ENCODE measurements at places on chromosomes 2 and 18. TPM values are rescaled to one million over a fixed set of nuclear protein-coding genes. Genes with fewer than 3 reads are reported as not detected.

FOXI3 gene
- not detected for total RNA-seq

CCDC121 gene
- 1.8 TPM for total RNA-seq

POTEI gene
- total RNA-seq = 0.16 TPM

CGREF1 gene
- total RNA-seq = 2.3 TPM

FBXO15 gene
- total RNA-seq = 0.06 TPM

TEKT4 gene
- total RNA-seq = not detected

IL36B gene
- total RNA-seq = not detected

FAP gene
- total RNA-seq = 9.7 TPM

ARHGAP15 gene
- not detected for total RNA-seq

ALPI gene
- not detected for total RNA-seq

ELOA2 gene
- total RNA-seq = not detected

DLGAP1 gene
- total RNA-seq = 3.7 TPM

CRYGC gene
- not detected for total RNA-seq

B4GALT6 gene
- total RNA-seq = 7.0 TPM

ZFAND2B gene
- total RNA-seq = 21.0 TPM

UCN gene
- 0.44 TPM for total RNA-seq

EPB41L3 gene
- total RNA-seq = 27.3 TPM

MOGAT1 gene
- total RNA-seq = not detected

ADD2 gene
- total RNA-seq = 4.7 TPM

FAM110C gene
- 0.13 TPM for total RNA-seq

CAVIN2 gene
- total RNA-seq = 170 TPM

RGPD3 gene
- total RNA-seq = under 0.01 TPM

SLC8A1 gene
- total RNA-seq = 1.9 TPM

M1AP gene
- total RNA-seq = not detected

NEURL3 gene
- 0.32 TPM for total RNA-seq

CAPN14 gene
- total RNA-seq = 0.13 TPM

MLPH gene
- 0.81 TPM for total RNA-seq

DNAJC5G gene
- total RNA-seq = 0.16 TPM

CXCR1 gene
- total RNA-seq = not detected
